Activated CD4-positive, alpha-beta T cell treated with anti-CD3 and anti-CD28 coated beads, Interleukin-2, amount 50 U/mL, for 1 hour (primary cell): ENCODE measurements at places on chromosomes 13 and 19.

- DNase-seq = no peak
These were observed 598.6 kb upstream of the PCDH20 start for GRCh38 chr13:62014299-62014698.

GRCh38 chr13:39895254-39895653 is 239.8 kb downstream of the COG6 start:
- DNase-seq = no peak

GRCh38 chr19:44640518-44640917 is 3.2 kb upstream of the PVR start:
- no peak for DNase-seq

DNA sequence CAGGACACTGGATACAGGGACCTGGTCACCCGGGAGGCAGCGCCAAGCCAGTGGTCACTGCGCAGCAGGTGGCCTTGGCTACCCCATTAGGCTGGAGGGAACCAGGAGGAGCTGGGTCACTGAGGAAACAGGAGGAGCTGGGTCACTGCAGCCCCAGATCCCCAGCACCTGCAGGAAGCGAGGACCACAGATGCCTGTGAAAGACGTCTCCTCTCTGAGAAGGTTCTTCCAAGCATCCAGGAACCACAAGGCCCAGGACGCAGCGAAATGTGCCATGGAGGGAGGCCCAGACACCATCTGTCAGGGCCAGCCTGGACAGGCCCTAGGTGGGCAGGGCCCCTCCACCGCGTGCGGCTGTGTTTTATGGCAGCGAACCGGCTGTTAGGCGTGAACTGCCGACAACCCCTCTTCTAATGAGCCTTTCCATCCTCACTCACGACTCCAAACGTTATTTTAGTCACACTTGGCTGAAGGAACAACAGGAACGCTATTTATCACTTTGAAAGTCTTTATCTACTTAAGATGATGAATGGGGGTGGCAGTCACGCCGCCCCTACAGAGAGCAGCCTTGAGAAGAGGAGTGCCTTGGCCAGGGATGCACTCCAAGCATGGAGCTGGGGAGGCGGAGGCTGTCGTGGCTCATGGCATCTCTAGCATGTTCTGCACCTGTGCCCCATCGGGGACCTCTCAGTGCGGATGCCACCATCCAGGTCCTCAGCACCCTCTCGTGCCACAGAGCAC is 53.3 kb downstream of the CEBPG start:
- DNase-seq = no peak

- no peak for DNase-seq
These were observed 46.8 kb downstream of the ARHGEF7 start for GRCh38 chr13:111161601-111162600.
